Fibroblast of lung (primary cell): ENCODE measurements at places on chromosomes 4 and X. TPM values are rescaled to one million over a fixed set of nuclear protein-coding genes. Genes with fewer than 3 reads are reported as not detected.

LCORL gene
- 11.0 and 13.5 TPM in 2 replicates for total RNA-seq

GRCh38 chr4:71081192-71081591 is 87.7 kb downstream of the DCK start:
- no peak for DNase-seq

DNA sequence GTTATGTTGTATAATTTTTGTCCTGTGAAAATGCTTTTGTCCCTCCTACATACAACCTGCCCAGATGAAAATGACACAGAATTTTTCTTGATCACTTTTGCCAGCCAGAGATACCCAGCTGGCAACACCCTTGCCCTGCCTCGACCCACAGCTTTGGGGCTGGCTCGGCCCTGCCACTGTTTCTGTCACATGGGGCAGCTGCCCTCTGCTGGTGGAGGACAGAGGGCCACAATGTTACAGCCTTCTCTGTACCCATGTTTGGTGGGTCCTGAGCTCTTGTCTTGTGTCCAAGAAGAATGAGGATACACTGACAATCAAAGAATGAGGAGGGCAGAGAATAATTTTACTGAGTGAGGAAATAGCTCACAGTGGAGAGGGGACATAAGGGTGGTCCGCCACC is 31.1 kb downstream of the BMP15 start:
- DNase-seq, result no peak

GRCh38 chr4:146121757-146122156 is 53.8 kb upstream of the LSM6 start:
- no peak for DNase-seq

GRCh38 chrX:110532581-110532931 is 173.9 kb downstream of the RTL9 start:
- no peak for DNase-seq

DNA sequence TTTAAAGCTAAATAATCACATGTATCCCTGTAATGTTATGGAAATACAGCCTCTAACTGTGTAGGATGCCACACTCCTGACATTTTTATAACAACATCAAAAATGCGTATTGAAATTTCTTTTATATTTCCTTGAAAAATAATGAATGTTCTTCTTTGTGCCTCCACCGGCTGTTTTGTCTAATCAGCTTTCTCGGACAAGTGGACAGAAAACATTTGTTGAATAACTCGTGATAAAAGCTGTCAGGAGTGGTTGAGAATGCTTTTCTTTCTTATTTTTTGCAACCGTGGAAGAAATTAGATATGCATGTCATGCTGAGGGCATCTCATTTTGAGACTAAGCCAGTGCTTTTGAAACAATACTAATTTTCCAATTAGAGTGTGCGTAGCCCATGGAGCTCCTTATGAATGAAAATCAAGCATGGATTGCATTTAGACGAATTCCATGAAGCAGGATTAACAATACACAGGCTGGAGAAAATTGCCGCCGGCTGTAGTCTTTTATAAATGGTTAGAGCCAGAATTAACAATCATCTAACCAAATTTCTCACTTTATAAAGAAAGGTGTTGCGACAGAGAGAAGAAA is 614.5 kb upstream of the LCORL start:
- no peak for DNase-seq
